ENCODE measurements at places on chromosomes 6 and 20.

GRCh38 chr6:140697585-140697984, 1323.1 kb upstream of the CITED2 start:
- DNase-seq, result no peak

DNA sequence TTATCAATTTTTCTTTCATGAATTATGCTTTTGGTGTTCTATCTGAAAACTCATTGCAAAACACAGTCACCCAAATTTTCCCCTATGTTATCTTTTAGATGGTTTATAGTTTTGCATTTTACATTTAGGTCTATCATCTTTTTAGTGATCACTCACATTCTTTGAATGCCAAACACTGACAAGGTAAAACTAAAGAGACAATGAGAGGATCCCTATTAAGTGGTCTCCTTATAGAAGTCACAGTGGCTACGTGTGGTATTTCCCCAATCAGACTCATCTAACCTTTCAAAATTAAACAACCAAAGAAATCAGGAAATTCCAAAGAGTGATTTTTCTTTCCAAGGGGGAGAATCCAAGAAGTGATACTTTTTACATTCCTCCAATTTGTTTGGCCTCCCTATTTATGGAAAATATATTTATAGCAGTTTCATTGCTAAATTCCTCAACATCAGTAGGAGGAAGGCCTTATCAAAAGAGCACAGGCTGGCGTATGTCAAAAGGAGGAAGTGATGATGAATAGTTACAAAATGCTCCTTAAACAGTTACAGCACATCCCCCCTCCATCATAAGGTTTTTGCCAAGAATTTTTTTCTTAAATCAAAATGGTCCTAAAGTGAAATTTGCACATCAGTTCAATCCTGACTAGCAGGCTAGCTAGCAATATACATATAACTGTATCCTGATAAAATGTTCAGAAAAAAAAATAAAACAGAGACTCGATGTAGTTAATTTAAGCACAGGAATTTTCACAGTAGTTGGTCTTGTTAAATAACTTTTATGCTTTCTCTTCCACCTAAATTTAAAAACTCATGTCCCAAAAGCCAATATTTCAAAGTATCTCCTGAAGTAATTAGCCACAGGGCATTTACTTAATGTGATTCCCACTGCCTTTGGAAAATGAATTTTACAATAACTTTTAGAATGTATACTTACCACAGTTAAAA, 76.2 kb upstream of the IPCEF1 start:
- DNase-seq, result no peak

GRCh38 chr20:2217857-2218539, 77.8 kb upstream of the TGM3 start:
- DNase-seq, result peak; percentile 19

GRCh38 chr6:98576791-98577190, 257.6 kb upstream of the POU3F2 start:
- DNase-seq, result no peak

DNA sequence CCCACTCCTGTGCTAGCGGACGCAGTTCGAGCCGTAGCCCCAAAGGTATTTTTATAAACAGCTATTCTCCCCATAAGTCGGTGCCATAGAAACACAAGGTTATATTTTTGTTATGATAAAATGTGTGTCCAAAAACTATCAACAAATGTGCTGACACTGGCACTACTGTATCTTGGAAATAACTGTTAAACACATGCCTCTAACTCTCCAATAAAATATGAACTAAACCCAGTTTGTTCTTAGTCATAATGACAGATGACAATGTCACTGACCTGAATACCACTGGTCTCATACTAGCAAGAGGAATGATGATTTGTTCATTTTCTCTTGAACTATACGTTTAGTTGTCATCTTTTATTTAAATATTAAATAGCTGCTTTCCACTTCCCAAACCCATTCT, 51.4 kb upstream of the NUP153 start:
- DNase-seq, result no peak

- no peak for DNase-seq
Measured at GRCh38 chr6:96925290-96925687, 761 bp downstream of the KLHL32 start.

DNA sequence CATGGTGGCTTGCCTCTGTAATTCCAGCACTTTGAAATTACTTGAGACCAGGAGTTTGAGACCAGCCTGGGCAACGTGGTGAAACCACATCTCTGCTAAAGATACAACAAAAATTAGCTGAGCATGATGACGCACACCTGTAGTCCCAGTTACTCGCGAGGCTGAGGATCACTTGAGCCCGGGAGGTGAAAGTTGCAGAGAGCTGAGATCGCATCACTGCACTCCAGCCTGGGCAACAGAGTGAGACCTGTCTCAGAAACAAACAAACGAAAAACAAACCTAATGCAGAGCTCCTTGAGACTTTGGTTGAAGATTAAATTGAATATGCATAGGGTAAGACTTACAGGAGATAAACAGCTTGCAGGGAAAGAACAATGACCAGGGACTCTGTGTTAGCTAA, 80.8 kb downstream of the SCAF8 start:
- DNase-seq, result no peak

- DNase-seq, result no peak
Measured at GRCh38 chr6:78670802-78671201, 196.5 kb upstream of the IRAK1BP1 start.

DNA sequence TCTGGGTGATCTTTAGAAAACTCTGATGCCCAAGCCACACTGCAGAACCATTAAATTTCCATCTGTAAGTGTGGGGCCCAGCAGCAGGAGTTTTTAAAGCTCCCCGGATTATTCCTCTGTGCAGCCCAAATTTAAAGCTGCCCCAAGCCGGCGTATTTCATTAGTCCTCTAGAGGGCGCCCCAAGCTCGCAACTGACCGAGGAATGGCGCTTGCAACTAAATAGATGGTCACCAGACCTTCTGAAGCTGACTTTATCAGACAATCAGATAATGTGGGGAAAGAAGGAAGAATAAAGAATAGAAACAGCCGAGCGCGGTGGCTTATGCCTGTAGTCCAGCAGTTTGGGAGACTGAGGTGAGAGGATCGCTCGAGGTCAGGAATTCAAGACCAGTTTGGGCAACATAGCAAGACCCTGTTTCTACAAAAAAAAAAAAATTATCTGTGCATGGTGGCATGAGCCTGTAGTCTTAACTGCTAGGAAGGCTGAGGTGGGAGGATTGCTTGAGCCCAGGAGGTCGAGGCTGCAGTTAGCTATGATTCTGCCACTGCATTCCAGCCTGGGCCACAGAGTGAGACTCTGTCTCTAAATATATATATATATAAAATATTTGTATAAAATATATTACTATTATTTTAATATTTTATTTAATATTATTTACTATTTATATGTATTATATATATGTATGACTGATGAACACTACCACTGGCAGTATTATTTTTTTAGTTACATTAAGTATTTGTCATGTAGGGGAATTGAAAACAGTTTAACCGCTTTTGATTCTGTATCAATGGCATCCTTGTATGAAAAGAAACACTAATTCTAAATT, 56.0 kb downstream of the OTOR start:
- peak; percentile 58 for DNase-seq

GRCh38 chr6:143241911-143242310, 181.2 kb downstream of the AIG1 start:
- DNase-seq, result no peak
